Naive B cell (primary cell): ENCODE measurements at places on chromosomes 6 and 20. TPM values are rescaled to one million over a fixed set of nuclear protein-coding genes. Genes with fewer than 3 reads are reported as not detected.

SRSF12 gene
- 0.92 TPM for polyA plus RNA-seq

SDC4 gene
- not detected for polyA plus RNA-seq

MMP24 gene
- polyA plus RNA-seq = not detected

EFCAB8 gene
- not detected for polyA plus RNA-seq

NOX3 gene
- polyA plus RNA-seq = not detected

LTV1 gene
- 25.3 TPM for polyA plus RNA-seq

CLPSL1 gene
- not detected for polyA plus RNA-seq

HAO1 gene
- polyA plus RNA-seq = not detected

PSMF1 gene
- 165 TPM for polyA plus RNA-seq

BPIFB2 gene
- polyA plus RNA-seq = not detected

KCNS1 gene
- polyA plus RNA-seq = 0.26 TPM

GTSF1L gene
- polyA plus RNA-seq = not detected

FAM209B gene
- 0.73 TPM for polyA plus RNA-seq

OOEP gene
- not detected for polyA plus RNA-seq

ANGPT4 gene
- not detected for polyA plus RNA-seq

DSP gene
- polyA plus RNA-seq = 12.6 TPM

RBM39 gene
- 186 TPM for polyA plus RNA-seq

ZBTB46 gene
- not detected for polyA plus RNA-seq

LY6G6F gene
- 1.8 TPM for polyA plus RNA-seq

BTN1A1 gene
- polyA plus RNA-seq = 0.25 TPM

IMPG1 gene
- polyA plus RNA-seq = not detected

IL17F gene
- polyA plus RNA-seq = not detected

TRIM31 gene
- polyA plus RNA-seq = not detected

UBD gene
- polyA plus RNA-seq = not detected

CST7 gene
- polyA plus RNA-seq = 4.6 TPM

C6orf47 gene
- polyA plus RNA-seq = 28.2 TPM

PROKR2 gene
- polyA plus RNA-seq = not detected

CUL7 gene
- polyA plus RNA-seq = 5.3 TPM

PLCB1 gene
- 0.35 TPM for polyA plus RNA-seq

PRR18 gene
- not detected for polyA plus RNA-seq

EGFL8 gene
- polyA plus RNA-seq = not detected

APCDD1L gene
- 0.08 TPM for polyA plus RNA-seq

TM9SF4 gene
- 31.2 TPM for polyA plus RNA-seq

OPN5 gene
- polyA plus RNA-seq = not detected

GJA1 gene
- not detected for polyA plus RNA-seq

SLA2 gene
- not detected for polyA plus RNA-seq

RPS6KA2 gene
- polyA plus RNA-seq = 5.0 TPM

WFDC2 gene
- polyA plus RNA-seq = not detected

BANF2 gene
- not detected for polyA plus RNA-seq

FOXS1 gene
- polyA plus RNA-seq = not detected

MCCD1 gene
- not detected for polyA plus RNA-seq

CAGE1 gene
- polyA plus RNA-seq = 0.08 TPM

PLN gene
- polyA plus RNA-seq = 0.13 TPM

PSORS1C2 gene
- not detected for polyA plus RNA-seq

BPIFB4 gene
- not detected for polyA plus RNA-seq

CDKN1A gene
- 48.2 TPM for polyA plus RNA-seq

OARD1 gene
- polyA plus RNA-seq = 59.4 TPM

PTCRA gene
- not detected for polyA plus RNA-seq

HLA-G gene
- 1.3 TPM for polyA plus RNA-seq

SAMD10 gene
- 2.0 TPM for polyA plus RNA-seq

FERMT1 gene
- not detected for polyA plus RNA-seq

ZSWIM3 gene
- 1.3 TPM for polyA plus RNA-seq

BNIP5 gene
- not detected for polyA plus RNA-seq

HRH3 gene
- polyA plus RNA-seq = not detected

SOBP gene
- 2.6 TPM for polyA plus RNA-seq

SLCO4A1 gene
- polyA plus RNA-seq = 1.1 TPM

PCK1 gene
- not detected for polyA plus RNA-seq

WFDC13 gene
- polyA plus RNA-seq = not detected

FLOT1 gene
- 65.2 TPM for polyA plus RNA-seq
